ENCODE measurements at places on chromosomes 7 and 10.

- no peak for DNase-seq
Observed at GRCh38 chr7:70781922-70782311, 350.0 kb upstream of the GALNT17 start.

DNA sequence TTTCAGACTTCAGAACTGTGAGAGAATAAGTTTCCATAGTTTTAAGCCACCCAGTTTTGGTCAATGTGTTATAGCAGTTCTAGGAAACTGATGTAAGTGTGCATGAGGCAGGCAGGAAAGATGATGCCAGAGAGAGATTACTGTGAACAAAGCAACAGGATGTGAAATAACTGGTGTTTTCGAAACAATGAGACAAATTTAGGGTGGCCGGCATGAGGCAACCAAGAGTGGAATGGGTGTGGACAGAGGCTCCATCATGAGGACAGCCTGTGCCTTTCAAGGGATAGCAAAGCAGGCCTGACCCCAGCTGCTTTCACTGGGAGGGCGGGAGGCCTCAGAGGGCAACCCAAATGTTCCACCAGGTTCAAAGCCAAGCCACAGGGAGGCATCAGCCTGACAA, 67.3 kb upstream of the UCN3 start:
- no peak for DNase-seq

- DNase-seq, result no peak
Observed at GRCh38 chr7:45145881-45146280, 11.7 kb upstream of the RAMP3 start.

DNA sequence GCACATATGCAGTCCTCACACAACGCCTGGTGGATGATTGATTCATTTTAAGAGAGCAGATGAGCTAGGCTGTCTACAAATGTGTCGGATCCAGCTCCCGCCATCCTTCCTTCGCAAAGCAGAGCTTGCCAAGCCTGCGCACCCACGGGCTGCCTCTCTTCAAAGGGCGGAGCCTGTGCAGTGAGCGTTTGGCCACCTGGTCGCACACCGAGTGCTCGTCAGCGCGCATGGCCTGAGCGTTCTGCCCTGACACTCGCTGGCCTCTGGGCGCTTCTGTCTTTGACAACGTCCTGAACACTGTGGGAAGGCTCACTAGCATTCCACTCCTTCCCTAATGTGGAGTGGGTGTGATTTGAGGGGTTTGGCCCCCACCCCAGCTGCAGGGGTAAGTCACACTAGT, 47.1 kb upstream of the TMEM72 start:
- no peak for DNase-seq

GRCh38 chr7:93719546-93719945, 145.0 kb upstream of the CALCR start:
- DNase-seq, result no peak

GRCh38 chr10:2882628-2883027, 184.7 kb upstream of the PFKP start:
- no peak for DNase-seq

GRCh38 chr10:19480353-19480752, 335.9 kb upstream of the PLXDC2 start:
- DNase-seq, result no peak

DNA sequence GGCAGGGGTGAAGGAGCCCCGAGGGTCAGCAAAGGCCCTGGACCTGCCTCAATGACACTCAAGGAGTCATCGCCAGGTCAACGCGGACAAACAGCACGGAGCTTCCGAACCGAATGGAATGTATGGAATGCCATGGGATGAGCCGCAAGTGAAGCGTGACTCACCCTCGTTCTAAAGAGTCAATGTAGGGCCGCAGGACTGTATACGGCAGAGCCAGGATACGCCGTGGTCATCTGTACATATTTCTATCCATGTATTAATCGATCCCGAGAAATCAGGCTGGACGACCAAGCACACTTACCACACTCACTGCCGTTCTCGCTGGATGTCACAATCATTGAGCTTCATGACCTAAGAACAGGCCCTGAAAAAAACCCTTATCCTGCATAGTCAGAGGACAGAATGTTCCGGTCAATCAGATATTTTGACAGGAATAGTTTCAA, 4.3 kb downstream of the SNX8 start:
- DNase-seq, result no peak
